GM04503 (cell line): ENCODE measurements at places on chromosomes 6 and 20.

- no peak for DNase-seq
Observed at GRCh38 chr6:118504611-118505010, 43.5 kb upstream of the PLN start.

DNA sequence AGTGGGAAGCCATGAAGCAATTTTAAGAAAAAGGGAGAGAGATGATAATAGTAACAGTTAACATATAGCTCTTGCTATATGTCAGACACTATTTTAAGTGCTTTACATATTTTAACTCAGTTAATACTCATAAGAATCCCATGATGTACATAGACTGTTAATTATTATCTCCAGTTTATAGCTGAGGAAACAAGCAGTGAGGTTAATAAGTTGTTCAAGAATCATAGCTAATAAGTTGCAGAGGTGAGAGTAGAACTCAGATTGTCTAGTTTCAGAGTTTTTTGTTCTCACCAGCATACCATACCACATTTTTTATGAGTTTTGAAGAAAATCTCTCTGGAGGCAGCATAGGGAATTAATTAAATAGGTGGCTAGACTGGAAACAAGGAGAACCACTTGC lies 144.6 kb upstream of the MMS22L start:
- DNase-seq: no peak

GRCh38 chr20:8335495-8336195 lies 203.6 kb downstream of the PLCB1 start:
- no peak for DNase-seq

DNA sequence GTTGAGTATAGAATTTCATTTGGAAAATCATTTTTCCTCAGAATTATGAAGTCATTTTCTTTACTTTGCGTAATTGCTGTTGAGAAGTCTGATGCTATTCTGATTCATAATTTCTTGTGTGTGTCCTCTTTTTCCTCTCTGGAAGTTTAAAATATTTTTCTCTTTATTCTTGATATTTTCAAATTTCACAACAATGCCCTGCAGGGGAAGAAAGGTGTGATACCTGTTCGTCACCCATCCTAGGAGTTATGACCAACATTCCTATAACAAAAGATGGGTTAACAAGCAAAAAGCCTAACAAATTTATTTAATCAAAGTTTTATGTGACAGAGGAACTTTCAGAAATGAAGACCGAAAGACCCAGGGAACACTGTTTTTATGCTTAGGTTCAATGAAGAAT lies 171.5 kb upstream of the AKIRIN2 start:
- no peak for DNase-seq

DNA sequence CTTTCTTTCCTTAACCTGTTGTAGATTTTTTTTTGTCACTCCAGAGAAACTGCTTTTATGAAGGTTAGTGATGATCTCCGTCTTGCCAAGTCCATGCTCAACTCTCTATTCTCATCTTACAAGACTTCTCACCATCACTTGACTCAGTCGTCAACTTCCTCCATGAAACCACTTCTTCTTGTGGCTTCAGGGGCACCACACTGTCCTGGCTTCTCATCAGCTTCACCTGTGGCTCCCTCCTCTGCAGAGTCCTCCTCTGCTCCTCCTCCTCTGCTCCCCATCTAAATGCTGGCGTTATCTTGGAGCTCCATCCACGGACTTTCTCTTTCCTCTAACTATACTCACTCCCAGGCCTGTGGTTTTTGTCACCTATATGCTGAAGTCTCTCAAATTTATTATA lies 187.5 kb downstream of the BACH2 start:
- no peak for DNase-seq

DNA sequence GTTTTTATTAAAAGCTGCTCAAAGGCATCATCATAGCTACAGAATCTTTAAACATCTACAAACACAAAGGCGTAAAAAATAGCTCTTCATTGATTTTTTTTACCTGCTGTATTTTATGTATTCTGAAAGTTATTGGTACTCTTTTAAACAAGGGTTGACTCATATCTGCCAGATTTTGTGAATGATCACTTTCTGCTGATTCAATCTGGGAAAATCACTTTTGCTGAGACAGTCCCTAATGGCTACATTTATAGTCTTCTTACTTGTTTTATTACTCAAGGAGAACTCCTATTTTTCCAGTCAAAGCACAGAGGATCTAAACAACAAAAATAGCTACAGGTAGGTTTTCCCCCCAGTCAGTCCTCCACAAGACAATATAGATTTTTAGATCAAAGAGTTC lies 739.0 kb downstream of the CBLN4 start:
- no peak for DNase-seq

DNA sequence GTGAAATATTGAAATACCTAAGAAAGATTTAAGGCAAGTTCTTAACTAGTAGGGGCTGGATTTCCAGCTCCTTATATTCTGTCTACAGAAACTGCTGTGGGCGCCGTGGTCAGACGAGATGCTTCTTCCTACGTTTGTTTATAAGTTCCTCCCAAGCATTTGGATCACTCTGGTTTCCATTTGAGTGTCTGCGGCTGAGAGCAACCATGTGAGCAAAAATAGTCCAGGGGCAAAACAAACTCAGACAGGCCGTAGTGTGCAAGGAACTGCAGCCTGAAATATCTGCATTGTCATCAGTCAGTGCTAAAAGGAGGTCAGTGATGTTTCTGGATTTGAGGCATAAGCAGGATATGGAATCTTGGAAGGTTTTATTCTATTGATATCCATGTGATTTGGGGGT lies 485.9 kb upstream of the JAG1 start:
- DNase-seq: no peak

GRCh38 chr20:62832212-62832922 lies 15.5 kb downstream of the COL9A3 start:
- DNase-seq: no peak

- no peak for DNase-seq
Observed at GRCh38 chr6:111624401-111625098, 18.9 kb upstream of the TRAF3IP2 start.

DNA sequence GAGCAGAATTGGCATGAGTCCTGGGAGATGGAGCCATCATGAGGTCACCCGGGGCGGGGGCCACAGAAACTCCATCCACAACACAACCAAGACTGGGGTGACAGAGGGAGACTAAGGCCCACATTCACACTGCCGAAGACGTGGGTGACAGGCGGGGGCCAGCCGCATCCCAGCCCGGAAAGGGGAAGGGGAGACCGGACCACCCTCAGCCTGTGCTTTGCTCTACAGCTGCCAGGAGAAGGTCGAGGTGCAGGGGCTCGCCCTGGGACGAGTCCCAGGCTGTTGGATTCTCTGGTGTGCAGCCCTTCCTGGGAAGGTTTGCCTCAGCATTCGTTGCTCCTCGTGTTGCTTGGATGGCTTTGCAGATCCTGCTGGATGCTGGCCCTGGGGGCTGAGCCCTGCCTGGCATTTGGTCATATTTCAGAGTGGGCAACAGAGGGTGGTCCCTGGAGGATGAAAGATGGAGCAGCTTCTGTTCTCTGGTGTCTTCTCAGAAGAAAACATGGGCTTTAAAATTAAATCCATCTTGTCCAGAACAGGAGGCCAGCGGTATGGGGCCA lies 328.9 kb downstream of the TAF4 start:
- no peak for DNase-seq

GRCh38 chr20:44296011-44296410 lies 15.0 kb downstream of the FITM2 start:
- no peak for DNase-seq
